Renal cortex interstitium (tissue), 15 donors: ENCODE measurements at places on chromosomes 3 and 15. TPM values are rescaled to one million over a fixed set of nuclear protein-coding genes. Genes with fewer than 3 reads are reported as not detected.

The GPR149 gene
- not detected for polyA plus RNA-seq

- no peak for DNase-seq
Observed at GRCh38 chr3:70780790-70781189, 468.4 kb upstream of the MDFIC2 start.

GRCh38 chr3:42652611-42653302, 740 bp upstream of the ZBTB47 start:
- DNase-seq, result no peak

- no peak for DNase-seq
Observed at GRCh38 chr3:188219147-188219546, 65.2 kb downstream of the LPP start.

DNA sequence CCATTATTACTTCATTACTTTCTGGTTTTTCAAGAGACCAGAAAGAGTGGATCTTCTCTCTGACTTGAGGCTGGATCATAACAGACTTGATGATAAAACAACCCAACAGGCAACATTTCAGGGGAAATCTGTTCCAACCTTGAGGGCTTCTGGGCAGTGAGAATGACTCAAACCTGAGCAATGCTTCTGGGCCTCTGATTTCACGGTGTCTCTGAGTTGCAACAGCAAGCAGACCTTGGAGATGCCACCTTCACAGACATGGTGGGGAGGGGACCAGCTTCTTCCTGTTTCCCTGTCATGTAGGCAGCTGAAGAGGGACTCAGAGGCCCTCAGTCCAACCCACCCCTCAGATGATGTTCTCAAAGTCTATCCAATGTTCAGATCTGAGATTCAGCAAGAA, 104.0 kb downstream of the ABHD5 start:
- no peak for DNase-seq
